ENCODE measurements at places on chromosomes 3 and 15.

DNA sequence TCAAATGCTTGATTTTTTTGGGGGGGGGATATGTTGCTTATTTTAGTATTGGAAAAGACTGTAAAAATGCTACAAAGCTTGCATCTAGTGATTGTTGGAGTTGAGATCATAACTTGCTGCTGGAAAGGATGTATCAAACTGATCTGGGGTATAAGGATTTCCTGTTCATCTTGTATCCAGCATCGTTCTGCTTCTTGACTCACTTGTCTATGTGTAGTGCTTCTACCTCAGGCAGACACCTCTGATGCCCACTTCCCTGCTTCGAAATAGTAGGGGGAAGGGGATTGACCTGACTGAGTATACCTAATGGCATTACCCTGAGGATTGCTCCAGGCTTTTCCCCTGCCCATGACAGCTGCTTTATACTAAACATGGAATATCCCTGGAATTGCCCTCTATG is 42.7 kb downstream of the STT3B start:
- DNase-seq: no peak

DNA sequence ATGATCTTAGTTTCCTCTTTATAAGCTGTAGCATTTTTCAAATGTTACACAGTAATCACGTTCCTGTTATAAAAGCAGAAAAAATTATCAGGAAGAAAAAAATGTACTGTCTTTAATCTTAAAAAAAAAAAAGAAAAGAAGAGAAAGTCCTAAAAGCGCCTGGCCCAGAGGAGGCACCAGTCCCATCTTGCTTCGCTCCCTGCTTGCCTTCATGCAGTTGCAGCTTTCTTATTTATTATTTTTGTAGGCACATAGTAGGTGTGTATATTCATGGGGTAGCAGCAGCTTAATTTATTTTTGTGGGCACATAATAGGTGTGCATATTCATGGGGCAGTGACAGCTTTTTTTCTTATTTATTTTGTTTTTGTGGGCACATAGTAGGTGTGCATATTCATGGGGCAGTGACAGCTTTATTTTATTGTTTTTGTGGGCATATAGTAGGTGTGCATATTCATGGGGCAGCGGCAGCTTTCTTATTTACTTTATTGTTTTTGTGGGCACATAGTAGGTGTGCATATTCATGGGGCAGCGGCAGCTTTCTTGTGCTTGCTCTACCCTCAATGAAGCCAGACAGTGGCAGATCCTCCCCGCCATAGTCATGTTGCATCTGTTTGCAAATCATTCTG is 5.5 kb upstream of the EHD4 start:
- no peak for DNase-seq

GRCh38 chr3:75129101-75129500 is 514.6 kb upstream of the CNTN3 start:
- DNase-seq: no peak

GRCh38 chr3:13570391-13571194 is 21.7 kb downstream of the FBLN2 start:
- DNase-seq: no peak

GRCh38 chr3:15499536-15499935 is 22.0 kb downstream of the COLQ start:
- DNase-seq: no peak

- no peak for DNase-seq
Observed at GRCh38 chr15:80028937-80029336, 30.5 kb upstream of the ZFAND6 start.

DNA sequence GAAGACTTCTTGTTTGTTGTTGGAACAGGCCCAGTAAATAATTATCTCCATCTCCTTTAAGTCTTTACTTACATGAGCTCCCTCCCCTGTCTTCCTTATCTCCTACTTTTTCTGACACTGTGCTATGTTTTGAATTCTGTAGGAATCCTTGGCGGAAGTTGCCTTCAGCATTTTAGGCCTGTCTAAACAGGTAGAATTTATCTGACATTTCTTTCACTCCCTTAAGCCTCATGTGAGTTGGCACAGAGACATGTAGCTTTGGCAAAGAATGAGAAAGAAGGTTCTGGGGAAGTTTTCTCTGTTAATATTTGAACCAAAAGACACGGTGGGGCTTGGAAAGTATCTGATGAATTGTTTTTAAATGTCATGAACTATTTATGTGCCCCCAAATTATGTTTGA is 8.1 kb downstream of the MCTP2 start:
- DNase-seq: no peak

DNA sequence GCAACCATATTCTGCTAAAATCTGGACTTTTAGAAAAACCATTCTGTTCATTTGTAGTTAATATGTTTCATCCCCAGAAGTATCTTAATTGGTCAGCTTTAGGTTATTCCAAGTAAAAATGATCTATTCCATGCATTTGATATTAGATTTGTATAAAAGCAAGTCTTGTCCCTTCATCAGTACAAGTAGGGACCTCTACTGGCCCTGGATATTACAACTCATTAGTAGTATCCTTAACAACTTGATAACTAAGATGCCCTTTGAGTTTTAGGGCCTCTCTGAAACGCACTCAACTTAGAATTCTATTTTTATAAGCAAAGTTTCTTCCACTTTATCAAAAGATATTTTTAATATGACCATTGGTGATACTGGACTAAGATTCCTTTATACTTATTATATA is 25.3 kb upstream of the SELENOT start:
- no peak for DNase-seq

DNA sequence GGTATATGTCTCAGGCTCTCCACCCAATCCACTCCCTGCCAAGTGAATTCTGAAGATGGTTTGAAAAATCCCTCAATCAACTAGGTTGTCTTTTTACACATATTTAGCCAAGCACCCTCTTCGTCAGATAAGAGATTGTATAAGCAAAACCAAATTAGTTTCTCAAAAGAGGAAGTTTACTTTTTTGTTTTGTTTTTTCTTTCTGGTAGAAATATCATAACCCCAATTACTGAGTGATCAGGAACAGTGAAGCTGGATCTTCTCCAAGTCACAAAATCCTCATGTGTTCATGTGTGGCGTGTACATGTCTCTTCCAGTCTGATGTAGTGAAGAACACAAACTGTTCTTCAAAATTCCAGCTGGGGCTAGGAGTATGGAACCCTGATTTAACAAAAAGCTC is 180.6 kb downstream of the FOXP1 start:
- no peak for DNase-seq

DNA sequence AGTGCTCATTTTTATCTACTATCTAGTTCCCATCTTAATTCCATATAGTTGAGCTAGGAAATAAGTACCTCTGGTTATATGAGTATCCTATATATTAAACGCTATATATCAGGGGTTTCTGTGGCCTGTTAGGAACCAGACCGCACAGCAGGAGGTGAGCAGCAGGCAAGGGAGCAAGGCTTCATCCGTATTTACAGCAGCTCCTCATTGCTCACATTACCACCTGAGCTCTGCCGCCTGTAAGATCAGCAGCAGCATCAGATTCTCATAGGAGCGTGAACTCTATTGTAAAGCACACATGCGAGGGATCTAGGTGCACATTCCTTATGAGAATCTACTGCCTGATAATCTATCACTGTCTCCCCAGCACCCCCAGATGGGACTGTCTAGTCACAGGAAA is 23.0 kb downstream of the GSK3B start:
- no peak for DNase-seq

DNA sequence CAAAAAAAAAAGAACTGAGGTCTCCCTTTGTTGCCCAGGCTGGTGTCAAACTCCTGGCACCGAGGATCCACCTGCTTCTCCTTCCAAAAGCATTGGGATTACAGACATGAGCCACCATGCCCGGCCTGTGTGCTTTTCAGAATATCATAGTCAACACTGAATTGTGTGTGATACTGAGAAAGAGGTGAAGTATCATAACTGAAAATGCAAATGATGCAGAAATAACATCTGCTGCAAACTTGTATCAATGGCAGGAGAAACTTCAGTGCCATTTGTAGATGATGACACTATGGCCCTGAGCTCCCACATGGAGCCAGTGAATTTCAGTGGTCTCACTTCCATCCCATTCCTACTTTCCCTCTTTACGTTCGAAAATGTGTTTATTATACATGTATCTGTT is 21.9 kb downstream of the IL12A start:
- no peak for DNase-seq

- DNase-seq: no peak
Observed at GRCh38 chr3:140545756-140546155, 132.1 kb upstream of the TRIM42 start.

- DNase-seq: no peak
Observed at GRCh38 chr3:114566767-114567166, 272.9 kb downstream of the TIGIT start.

GRCh38 chr15:65189102-65189740 is 4.1 kb upstream of the CLPX start:
- DNase-seq: no peak

DNA sequence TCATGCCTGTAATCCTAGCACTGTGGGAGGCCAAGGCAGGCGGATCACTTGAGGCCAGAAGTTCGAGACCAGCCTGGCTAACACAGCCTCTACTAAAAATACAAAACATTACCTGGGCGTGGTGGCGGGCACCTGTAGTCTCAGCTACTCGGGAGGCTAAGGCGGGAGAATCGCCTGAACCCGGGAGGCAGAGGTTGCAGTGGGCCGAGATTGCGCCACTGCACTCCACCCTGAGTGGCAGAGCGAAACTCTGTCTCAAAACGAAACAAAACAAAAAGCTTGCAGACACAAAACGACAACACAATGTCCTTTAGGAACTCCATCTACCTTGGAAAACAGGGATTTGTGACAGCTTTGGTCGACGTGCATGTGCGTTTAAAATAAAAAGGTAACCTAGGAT is 716 bp upstream of the KLHL24 start:
- DNase-seq: no peak

DNA sequence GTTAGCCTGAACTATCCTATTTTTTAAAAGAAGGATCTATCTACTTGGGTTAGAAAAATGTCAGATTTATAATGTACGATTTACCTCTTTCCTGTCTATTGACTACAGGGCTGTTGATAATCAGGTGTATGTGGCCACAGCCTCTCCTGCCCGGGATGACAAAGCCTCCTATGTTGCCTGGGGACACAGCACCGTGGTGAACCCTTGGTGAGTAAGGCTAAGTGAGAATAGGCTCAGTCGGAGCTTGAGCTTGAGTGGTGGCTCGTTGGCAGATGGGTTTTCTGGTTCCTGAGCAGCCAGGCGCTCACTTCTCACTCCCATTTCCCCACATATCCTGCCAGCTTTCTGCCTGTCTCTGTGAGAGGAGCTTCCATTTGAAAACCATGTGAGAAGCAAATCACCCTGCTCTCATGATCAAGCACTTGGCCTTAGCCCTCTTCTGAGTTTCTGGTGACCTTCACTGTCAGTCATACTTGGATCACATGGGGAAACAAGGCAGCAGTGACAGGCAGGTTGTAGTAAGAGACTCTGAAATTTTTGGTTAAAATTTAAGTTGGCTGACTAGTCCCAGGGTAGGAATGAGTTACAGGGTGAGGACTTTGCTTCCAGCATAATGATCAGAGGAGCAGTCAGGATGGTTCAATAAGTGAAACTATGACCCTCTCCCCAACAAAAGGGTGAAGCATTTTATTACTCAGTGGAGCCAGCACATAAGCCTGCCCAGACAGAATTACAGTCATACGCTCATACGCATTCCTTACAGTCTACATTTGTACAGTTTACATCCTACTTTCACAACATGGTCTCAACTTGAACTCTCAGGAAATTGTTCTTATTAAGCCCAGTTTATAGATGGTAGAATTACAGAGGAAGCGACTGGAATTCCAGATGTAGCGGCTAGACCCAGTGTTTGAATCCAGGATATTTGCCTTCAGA is 18.0 kb downstream of the NIT2 start:
- no peak for DNase-seq

- DNase-seq: no peak
Observed at GRCh38 chr3:13516760-13517135, 32.2 kb upstream of the FBLN2 start.

- DNase-seq: no peak
Observed at GRCh38 chr3:87268646-87269211, 7.7 kb downstream of the POU1F1 start.

GRCh38 chr3:14915636-14916222 is 31.7 kb upstream of the NR2C2 start:
- no peak for DNase-seq

- DNase-seq: no peak
Observed at GRCh38 chr3:153084431-153084830, 77.6 kb upstream of the RAP2B start.

DNA sequence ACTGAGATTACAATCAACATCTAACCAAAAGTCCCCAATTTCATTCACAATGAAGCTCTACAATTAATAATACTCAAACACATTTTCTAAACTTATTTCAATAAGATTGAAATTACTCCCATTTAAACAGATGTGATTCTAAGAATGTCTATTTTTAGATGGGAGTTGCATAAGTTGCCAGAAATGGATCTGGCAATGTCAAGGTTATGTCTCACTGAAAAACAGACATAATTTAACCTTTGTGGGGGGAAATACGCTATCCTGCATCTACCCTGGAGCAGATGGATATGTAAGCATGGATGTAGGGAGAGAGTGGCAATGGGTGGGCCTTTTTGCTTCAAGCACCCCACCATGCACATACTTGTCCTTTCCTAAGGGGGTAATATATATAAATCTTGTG is 6.7 kb upstream of the EIF1B start:
- no peak for DNase-seq

DNA sequence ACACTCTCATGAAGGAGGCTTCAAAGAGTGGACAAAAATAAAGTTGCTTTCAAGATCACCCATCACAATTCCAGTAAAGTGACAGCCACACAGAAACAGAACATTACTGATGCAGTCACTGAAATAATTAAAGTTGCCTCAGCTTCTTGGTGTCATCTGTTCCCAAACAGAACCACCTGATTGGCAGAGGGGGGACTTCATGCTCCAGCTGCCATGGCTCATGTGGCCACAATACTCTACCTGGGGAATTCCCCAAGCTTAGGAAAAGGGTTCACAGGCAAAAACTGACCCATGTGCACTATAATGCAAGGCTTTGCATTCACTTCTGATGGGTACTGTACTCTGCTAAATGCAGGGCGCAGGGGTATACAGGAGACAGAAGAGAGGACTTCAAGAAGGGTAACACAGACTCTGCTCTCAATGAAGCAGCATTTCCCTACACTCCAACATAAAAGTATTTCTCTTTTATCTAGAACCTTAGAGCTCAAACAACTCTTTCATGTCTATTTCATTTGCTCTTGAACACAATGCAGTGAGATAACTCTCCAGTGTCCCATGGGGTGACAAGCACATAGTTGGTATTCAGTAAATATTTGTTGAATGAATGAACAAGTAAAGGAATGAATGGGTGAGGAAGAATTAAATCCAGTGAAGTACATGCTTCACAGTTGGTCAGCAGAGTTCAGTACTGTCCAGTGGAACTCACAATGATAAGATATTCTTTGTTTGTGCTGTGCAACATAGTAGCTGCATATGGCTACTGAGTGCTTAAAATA is 8.6 kb upstream of the CTNNB1 start:
- no peak for DNase-seq

GRCh38 chr3:23704298-23704697 is 101.5 kb upstream of the UBE2E1 start:
- no peak for DNase-seq

DNA sequence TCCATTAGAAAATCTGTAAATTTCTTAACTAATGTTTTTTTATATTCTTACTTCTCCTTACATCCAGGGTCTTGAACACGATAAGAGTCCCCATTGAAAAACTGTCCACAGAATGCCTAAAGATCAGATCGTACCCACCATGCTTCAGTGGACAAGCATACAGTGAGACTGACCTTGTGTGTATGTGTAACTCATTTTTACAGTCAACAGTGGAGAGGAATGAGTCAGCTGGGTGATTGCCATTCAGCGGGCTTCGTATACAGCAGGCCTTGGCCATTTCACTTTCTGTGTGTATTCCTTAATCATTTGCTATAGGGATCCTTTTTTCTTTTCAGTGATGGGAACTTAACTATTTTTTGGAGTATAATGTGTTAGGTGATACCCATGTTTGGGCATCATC is 10.6 kb downstream of the PARP14 start:
- DNase-seq: no peak

GRCh38 chr3:161695811-161696210 is 199.2 kb downstream of the OTOL1 start:
- DNase-seq: no peak

Measured in SIG-M5 (cell line).